Stimulated activated naive CD8-positive, alpha-beta T cell treated with anti-CD3 and anti-CD28 coated beads, Interleukin-15, Interleukin-2, amounts not matched to agents 100 U/mL and 50 U/mL, for 24 hours (primary cell): ENCODE measurements at places on chromosomes 1 and 21.

DNA sequence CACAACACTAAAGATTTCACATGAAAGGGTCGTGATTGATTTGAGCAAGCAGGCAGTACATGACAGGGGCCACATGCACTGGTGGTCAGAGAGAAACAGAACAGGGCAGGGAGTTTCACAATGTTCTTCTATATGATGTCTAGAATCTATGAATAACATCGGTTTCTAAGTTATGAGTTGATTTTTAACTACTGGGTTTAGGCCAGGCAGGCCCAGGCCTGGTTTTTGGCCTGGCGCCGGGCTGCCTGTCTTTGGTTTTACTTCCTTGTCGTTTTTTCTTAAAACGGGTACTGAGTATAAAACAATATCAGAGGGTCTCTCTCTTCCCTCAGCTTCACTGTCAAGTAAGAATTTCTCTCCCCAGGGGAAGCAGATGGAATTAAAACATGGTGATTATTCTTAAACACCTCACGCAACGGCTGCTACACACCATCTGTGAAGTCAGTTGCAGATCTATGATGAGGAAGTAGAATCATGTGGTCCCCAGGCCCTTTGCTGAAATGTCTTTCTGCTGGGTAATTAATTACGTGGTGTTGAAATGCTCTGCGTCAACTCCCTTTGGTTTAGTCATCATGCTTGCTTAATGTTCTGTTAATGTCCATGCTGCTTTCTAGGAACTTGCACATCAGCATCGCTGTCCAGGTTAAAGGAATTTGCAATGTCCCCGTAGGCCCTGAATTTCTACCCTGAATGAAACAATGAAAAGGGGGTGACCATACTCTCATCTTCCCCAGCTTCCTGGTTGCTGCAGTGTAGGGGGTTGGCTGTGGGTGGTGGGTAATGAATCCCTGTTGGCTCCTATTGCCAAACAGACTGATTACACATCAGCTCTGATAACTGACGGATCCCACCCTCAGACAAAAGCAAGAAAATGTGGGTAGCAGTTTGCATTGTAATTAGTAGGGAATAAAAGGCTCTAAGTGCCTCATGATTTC lies 70.3 kb downstream of the SERINC2 start:
- no peak for DNase-seq

DNA sequence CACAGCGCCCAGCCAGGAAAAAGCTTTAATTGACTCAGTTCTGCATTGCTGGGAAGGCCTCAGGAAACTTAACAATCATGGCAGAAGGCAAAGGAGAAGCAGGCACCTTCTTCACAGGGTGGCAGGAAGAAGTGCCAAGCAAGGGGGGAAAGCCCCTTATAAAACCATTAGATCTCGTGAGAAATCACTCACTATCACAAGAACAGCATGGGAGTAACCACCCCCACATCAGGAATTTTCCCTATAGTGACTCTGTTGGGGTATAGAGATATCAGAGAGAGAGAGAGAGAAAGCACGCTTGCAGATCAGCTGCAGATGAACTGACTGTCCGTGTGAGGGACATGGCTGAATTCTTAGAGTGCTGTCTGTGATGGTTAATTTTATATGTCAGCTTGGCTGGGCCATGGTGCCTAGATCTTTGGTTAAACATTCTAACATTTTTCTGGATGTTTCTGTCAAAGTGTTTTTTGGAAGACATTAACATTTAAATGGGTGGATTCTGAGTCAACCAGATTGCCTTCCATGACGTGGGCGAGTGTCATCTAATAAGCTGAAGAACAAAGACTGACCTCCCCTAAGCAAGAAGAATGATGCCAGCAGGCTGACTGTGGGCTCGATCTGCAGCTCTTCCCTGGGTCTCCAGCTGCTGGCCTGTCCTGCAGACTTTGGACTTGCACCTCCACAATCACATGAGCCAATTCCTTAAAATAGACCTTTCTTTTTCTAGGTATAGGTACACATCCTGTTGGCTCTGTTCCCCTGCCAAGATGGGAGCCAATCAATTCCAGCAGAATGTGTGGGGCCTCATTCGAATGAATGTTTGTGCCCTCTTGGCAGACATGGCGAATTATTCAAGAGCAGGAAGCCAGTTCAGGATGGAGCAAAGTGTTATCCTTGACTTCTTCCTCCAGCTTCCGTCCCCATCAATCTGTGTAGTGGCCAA lies 21.4 kb upstream of the CPT2 start:
- no peak for DNase-seq

- DNase-seq, result no peak
These were observed 19.2 kb downstream of the RD3 start for GRCh38 chr1:211472724-211473123.

- no peak for DNase-seq
These were observed 7.5 kb downstream of the DMAP1 start for GRCh38 chr1:44220755-44221154.

DNA sequence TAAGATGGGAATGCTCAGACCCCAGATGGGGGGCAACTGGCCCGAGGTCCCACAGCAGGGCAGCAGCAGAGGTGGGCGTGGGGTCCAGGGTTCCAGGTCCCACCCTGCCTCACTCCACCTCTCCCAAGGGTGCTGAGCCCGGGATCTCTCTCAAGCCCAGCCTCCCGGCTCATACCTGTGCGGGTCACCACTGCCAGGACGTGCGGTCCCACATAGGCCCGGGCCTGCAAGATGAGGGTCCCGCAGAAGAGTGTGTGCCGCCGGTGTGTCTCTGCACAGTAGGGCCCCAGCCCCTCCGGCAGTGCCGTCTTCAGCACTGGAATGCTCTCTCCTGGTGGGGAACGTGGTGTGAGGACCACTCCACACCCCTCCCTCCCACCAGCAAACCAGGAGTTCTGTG lies 14.9 kb downstream of the ATP13A2 start:
- DNase-seq, result no peak

- DNase-seq, result no peak
These were observed 44.5 kb downstream of the ELAPOR1 start for GRCh38 chr1:109158433-109158832.

GRCh38 chr1:8374356-8374755 lies 56.4 kb downstream of the SLC45A1 start:
- no peak for DNase-seq

- DNase-seq, result no peak
These were observed 1.7 kb downstream of the FOXO6 start for GRCh38 chr1:41362749-41363590.

DNA sequence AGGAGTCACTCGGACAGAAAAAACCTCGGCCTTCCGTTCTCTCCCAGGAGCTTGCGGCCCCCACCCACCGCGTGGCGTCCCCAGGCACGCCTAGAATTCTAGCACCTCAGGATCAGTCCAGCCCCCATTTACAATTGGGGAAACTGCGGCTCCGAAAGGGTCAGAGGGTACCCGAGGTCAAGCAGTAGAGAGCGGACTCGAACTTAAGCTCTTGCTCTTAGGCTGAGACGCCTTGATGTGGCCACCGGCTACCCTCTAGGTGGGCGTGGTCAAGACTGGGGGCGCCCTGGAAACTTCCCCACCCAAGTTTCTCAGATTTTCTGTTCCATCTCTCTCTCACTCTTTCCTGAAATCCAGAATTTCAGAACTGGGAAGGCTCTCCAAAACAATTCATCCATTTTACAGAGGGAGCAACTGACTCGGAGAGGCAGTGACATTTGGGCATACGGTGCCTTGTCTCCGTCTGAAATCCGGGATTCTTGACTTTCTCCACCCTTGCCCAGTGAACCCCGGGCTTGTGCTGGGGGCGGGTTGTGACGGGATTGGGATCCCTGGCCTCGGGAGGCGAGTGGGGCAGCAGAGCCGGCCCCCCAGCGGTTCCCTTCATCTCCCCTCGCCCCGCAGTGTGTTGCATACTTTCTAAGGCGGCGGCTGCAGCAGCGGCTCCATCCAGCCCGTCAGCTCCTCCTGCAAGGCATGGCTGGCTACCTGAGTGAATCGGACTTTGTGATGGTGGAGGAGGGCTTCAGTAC lies 777 bp downstream of the AZIN2 start:
- peak; percentile 17 for DNase-seq

GRCh38 chr21:34965200-34966174 lies 83.6 kb downstream of the RUNX1 start:
- no peak for DNase-seq

GRCh38 chr1:109619576-109620400 lies at the start of the genes AMPD2 and GNAT2:
TSS of gene AMPD2 (plus strand) at chr1:109619837. CDS start at chr1:109621176, 1,339 bp downstream.
TSS of gene GNAT2 (minus strand) at chr1:109619616. CDS start at chr1:109612870, 6,746 bp downstream.
- peak; percentile 86 for DNase-seq

- DNase-seq, result no peak
These were observed 20.2 kb downstream of the TAL1 start for GRCh38 chr1:47211796-47212269.

GRCh38 chr1:171969813-171970212 lies 128.5 kb downstream of the DNM3 start:
- no peak for DNase-seq

- DNase-seq, result no peak
These were observed 9.2 kb upstream of the GADD45A start for GRCh38 chr1:67675800-67676199.

- no peak for DNase-seq
These were observed 3.0 kb upstream of the PKN2 start for GRCh38 chr1:88680911-88681622.

DNA sequence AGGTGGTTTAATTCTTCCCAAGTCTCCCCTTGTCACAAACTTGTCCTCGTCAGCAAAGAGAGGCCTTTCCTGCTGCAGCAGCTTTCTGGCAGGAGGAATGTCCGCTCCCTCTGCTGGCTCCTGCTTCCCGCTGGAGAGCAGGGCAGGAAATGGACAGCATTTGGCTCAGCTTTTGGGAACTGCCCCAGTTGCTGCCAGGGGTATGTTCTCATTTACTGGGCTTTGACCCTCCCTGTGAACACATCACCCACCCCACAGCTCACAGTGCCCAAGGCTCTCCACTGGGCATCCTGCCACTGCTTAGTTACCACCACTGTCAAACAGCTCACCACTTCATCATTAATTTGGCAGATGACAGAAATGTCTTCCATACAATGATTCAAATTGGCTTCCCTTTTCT lies 75.4 kb downstream of the MRPL37 start:
- no peak for DNase-seq

- no peak for DNase-seq
These were observed 19.9 kb downstream of the IL10RB start for GRCh38 chr21:33286076-33286475.

- no peak for DNase-seq
These were observed 21.6 kb downstream of the C2CD2 start for GRCh38 chr21:41932191-41932575.

DNA sequence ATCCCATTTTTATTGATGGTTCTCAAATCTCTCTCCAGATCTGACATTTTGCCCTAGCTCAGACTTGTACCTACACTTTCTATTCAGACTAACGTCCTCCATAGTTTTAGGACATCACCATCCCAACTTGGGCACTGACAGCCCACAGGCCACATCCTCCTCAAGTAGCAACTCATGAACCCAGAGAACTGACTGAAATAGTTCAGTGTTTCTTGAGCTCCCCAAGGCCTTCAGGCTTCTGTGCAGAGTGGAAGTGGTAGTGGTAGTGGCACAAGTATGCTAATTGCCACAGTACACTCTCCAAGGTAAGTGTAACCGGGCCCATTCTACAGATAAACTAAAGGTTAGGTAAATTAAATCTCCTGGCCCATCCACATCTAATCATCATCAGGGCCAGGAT lies 112.6 kb downstream of the SLC45A1 start:
- DNase-seq, result no peak

DNA sequence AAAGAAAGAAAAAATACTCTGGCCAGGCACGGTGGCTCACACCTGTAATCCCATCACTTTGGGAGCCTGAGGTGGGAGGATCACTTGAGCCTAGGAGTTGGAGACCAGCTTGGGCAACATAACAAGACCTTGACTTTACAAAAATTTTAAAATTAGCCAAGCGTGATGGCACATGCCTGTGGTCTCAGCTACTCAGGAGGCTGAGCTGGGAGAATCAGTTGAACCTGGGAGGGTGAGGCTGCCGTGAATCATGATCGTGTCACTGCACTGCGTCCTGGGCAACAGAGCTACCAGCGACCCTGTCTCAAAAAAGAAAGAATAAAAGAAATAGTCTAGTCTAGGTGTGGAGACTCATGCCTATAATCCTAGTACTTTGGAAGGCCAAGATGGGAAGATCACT lies 22.3 kb downstream of the RRP1B start:
- DNase-seq, result no peak

DNA sequence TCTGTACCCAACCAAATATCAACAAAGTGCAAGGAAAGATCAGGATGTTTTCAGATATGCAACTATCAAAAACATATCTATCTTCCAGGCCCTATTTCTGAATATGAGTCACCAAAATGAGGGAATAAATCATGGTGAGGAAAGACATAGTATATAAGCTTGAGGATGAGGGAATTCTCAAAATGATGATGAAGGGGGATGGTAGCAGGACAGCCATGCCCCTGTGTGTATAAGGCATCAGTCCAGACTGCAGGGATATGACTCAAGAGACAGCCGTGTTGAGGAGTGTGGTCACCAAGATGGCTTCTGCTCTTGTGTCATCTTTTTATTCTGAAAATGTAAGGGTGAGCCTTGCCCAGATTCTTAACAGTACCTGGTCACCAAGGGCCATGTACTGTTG lies 4.4 kb upstream of the WDR64 start:
- DNase-seq, result no peak

DNA sequence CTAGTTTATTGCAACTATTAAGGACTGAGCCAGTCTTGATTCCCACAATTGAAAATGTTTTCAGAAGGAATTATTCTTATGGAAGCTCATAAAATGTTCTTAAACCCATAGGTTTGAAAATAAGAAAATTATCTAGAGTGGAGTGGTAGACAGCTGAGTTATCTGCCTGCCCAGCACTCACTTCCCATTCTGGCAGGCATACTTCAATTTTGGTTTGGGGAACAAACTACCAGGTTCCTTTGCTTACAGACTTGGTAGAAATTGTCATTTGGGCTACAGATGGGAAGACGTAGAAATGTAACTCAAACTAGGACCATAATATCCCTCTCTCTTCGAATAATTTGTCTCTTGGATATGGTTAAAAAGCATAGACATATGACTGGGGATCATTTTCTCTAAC lies 18.4 kb downstream of the JUN start:
- no peak for DNase-seq

DNA sequence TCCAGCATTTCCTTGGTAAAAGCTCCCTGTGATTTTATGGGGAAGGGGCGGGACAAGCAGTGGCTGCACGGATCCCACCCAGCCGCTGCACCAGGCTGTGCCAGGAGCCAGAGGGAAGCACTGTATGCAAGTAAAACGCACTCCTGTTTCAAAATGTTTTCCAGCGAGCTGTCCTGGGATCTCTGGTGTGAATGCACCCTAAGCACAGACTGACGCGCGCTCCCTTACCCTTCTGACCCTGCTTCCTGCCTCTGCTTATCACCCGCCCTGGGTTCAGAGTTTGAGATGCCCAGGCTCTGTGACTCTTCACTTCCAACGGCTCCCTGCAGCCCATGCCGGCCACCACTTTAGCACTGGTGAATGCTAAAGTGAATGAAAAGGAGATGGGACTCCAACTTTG lies 131.2 kb downstream of the RHOU start:
- DNase-seq, result no peak

- DNase-seq, result no peak
These were observed 183.0 kb downstream of the ZBTB18 start for GRCh38 chr1:244234009-244234643.

DNA sequence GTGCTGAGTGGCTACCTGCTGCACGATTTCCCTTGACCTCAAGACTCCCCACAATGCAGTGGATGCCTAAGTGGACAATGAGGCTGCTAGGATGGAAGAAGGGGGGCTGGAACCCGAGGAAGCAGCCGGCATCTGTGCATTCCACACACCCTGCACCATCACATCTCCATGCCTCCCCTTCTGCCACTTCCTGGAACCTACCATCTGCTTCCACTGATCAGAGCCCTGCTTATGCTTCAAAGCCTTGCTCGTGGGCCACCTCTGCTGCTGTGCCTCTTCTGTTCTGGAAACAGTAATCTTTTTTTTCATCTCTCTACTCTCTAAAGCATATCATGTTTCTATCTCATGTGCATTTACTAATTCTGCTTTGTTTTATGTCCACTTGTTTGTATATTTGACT lies 66.2 kb upstream of the WDR26 start:
- DNase-seq, result no peak
